Vagina (tissue), 2 donors: ENCODE measurements at places on chromosomes 12 and 14.
A peak's percentile ranks its signal among the peaks of the same experiment; 100 is the strongest.

DNA sequence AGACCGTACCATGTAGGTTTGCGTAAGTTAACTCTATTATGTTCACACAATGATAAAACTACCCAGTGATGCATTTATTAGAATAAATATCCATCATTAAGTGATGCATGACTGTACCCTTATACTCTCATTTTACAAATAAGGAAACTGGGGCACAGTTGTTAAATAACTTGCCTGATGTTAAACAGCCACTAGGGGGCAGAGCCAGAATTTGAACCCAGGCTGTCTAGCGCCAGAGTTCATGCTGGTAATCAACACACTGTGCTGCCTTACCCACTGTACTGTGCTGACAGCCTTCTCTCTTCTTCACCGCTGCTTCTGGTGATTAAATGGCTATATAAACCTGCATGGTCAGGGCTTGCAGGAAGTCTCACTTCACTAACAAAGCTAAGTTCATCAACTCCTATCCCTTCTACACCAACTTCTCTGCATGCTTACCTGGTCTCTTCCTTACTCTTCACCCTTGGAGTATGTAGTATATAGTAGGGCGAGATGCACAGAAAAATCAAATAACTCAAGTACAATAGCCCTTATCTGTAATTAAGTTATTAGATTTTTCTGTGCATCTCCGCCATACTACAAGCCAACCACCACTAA, 43.6 kb upstream of the APPL2 start:
- DNase-seq, result no peak
- no peak overlapping the region for H3K27ac ChIP-seq
- no peak overlapping the region for H3K4me3 ChIP-seq
- H3K36me3 ChIP-seq, result no peaks in the 10 kb centered on the region

GRCh38 chr12:118053071-118053985, 7.7 kb downstream of the WSB2 start:
- peak overlapping the region; percentile 37 for H3K27ac ChIP-seq
- DNase-seq, result no peak
- H3K27me3 ChIP-seq, result no peaks in the 10 kb centered on the region
- peaks cover 32% of the 10 kb centered on the region for H3K4me1 ChIP-seq

DNA sequence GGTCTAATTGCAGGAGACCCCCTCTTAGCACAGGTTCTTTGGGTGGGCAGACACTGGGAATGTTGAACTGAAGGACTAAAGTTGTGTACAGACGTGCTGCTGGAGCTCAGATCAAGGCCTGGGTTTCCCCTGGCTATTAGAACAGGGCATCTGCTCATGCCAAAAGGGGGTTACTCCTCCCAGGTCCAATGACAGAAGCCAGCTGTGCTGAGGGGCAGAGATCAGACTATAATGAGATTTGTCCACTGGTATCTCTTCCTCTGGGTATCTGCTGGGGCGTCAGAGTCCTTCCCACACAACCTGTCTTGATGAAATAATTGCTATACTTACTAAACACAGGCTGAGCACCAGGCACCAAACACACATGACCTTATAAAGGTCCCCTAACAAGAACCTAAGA, 42.6 kb downstream of the LTBP2 start:
- no peak overlapping the region for H3K4me3 ChIP-seq
- no peak for DNase-seq
- H3K27ac ChIP-seq, result peak overlapping the region; percentile 81
- H3K27me3 ChIP-seq, result no peaks in the 10 kb centered on the region
- H3K4me1 ChIP-seq, result peaks cover 93% of the 10 kb centered on the region
- H3K36me3 ChIP-seq, result no peaks in the 10 kb centered on the region

GRCh38 chr12:86261578-86261977, 5.4 kb upstream of the MGAT4C start:
- no peak overlapping the region for H3K4me3 ChIP-seq
- no peaks in the 10 kb centered on the region for H3K36me3 ChIP-seq
- no peaks in the 10 kb centered on the region for H3K27me3 ChIP-seq
- H3K27ac ChIP-seq, result no peak overlapping the region
- no peak for DNase-seq

DNA sequence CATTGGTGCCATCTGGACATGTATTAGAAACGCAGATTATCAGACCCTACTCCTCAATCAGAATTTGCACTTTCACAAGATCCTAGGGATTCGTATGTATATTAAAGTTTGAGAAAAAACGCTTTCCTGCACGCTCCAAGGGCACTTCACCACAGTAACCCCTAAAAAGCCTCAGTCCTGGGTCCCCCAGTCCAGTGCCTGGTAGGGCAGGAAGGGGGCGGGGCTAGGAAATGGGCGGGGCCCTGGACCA, 369 bp downstream of the DEPDC4 start:
- peak overlapping the region; percentile 87 for H3K4me3 ChIP-seq
- peak overlapping the region; percentile 96 for H3K27ac ChIP-seq
- H3K27me3 ChIP-seq, result no peaks in the 10 kb centered on the region
- DNase-seq, result no peak

GRCh38 chr14:90842726-90843125, 26.5 kb upstream of the TTC7B start:
- no peaks in the 10 kb centered on the region for H3K27me3 ChIP-seq
- H3K27ac ChIP-seq, result no peak overlapping the region
- H3K36me3 ChIP-seq, result no peaks in the 10 kb centered on the region
- DNase-seq, result no peak
